NCI-H524 treated with DMSO at 0.1 percent for 48 hours (cell line): ENCODE measurements at places on chromosomes 1 and 21.

- no peak for DNase-seq
Measured at GRCh38 chr1:113508364-113509164, 118.2 kb downstream of the MAGI3 start.

GRCh38 chr1:168243636-168244212 is 17.9 kb downstream of the SFT2D2 start:
- DNase-seq = no peak

DNA sequence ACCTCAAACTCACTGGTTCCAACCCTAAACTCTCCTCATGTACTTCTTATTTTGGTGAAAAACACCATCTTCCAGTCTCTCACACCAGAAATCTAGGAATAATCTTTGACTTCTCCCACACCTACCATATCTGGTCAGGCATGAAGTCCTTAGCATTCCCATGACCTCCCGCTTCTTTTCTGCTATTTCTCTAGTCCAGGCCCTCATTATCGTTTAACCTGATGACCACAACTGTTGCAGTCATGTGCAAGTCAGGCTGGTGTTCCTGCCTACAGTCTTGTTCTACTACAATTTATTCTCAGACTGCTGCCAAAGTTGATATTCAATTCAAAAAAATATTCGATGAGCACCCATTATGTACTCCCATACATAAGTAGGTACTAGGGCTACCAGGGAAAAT is 71.3 kb downstream of the PIK3R3 start:
- no peak for DNase-seq

DNA sequence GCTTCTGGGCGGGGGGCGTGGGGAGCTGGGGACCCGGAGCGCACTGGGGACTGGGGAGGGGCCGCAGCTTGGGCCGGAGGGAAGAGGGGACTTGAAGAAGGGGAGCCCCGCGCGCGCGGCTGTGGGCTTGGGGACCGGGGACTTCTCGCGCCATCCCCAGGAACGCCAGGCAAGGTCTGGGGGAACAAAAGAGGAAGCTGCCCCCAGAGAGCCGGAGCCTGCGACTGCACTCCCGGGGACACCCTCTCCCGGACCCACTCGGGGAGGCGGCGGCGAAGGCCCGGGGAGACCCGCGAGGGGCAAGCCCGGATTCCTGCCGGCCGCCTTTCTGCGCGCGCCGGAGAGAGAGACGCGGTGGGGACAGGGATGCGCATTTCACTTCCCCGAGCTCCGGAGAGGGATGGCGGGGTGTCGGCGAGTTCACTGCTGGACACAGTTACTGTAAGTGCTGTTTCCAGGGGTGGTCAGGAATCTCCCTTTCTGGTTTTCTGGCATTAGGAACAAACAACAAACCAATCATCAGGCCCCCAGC is 732 bp downstream of the ABCG1 start:
- no peak for DNase-seq

GRCh38 chr1:241888232-241888631 is 40.2 kb downstream of the EXO1 start:
- no peak for DNase-seq

DNA sequence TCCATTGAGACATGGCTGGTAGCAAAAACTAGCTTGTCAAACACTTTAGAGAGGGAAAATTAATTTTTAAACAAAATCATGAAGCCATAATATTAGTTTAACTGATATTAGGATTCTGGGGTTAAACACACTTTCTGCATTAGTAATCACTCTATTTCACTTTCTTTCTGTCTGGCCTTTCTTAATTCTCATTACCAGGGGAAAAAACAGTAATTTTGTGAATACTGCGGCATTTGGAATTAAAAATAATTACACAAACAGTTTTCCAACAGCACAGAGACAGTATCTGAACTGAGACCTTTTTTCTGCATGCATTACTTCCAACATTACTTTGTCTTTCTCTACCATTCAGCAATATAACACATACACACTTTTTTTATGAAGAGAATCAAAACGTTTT is 190.6 kb downstream of the MRPL39 start:
- no peak for DNase-seq

DNA sequence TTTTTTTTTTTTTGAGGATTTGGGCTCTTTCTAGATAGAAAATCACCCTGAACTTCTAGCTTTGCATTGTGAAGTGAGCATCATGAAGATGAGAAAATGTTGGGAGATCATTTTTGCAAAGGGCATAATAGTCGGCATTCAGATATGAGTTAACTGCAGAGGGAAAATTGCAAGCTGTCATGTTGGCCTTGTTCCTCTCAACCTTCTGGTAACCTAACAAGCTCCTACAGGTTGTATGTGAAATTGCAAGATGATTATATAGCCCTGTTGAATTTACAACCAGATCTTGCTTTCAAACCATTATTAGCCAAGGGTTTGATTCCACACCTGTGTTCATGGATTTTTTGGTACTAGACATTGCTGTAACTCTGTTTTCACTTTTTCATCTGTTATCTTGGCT is 2.2 kb downstream of the ELOA start:
- DNase-seq = no peak

DNA sequence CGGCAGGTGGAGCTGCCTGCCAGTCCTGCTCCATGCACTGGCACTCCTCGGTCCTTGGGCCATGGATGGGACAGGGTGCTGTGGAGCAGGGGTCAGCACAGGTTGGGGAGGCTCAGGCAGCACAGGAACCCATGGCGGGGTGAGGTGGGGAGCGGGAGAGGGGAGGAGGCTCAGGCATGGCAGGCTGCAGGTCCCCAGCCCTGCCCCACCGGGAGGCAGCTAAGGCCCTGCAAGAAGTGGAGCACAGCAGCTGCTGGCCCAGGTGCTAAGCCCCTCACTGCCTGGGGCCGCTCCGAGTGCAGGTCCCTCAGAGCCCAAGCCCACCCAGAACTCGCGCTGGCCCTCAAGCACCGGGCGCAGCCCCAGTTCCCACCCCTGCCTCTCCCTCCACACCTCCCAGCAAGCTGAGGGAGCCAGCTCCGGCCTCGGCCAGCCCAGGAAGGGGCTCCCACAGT is 691 bp upstream of the GBP5 start:
- no peak for DNase-seq

GRCh38 chr1:160834945-160835565 is 27.6 kb downstream of the CD244 start:
- DNase-seq = no peak

DNA sequence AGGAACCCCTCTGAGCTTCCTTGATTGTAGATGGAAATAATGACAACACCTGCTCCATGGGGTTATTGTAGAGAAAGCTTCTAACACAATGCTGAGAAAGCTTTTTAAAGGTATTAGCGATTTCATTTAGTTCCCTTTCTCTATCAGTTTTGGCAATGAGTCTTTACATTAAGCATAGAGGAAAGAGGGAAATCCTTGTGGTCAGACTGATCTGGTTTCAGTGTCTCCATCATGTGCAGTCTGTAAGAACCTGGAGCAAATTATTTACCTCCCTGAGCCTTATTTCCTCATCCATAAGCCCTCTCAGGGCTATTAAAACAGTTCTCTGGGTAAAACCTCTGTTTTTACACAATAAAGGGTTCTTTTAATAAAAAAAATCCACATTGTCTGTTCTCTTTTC is 87.5 kb downstream of the FGGY start:
- no peak for DNase-seq

DNA sequence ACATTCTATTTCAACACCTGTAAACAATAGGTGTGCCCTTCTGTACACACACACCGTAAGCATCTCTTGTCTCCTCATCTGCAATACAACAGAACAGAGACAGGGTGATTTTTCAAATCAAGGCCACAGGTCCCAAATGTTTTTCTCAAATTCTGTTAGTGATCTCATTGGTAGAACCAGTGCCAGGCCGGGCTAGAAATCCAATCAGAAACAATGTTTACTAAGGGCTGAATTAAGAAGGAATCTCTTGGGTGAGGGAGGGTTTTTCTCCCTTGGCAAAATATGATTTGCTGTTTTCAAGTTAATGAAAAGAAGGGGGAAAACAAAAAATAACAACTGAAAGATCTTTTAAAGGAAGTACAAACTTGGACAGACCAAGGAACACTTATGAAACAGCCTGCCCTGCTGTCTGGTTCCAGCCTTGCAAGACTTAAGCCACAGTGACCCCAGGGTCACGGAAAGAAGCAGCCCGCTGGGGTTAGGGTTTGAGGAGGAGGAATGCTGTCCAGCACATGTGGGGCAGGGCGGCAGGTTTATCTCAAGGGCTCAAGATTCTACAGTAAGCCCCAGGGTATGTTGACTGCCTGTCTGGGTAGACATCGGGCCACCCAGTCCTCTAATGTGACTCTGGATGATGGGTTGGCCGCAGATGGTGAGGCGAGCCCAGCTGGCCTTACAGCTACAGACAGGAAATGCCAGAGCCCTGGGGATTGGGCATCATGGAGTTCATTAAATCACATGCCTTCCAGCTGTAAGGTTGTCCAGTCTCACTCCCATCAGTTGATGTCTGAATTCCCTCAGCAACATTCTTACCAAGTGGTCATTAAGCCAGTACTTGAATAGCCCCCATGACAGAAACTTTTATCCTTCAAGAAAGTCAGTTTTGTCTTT is 73.3 kb upstream of the SLC44A3 start:
- no peak for DNase-seq

- no peak for DNase-seq
Measured at GRCh38 chr1:58799650-58800049, 15.8 kb upstream of the JUN start.

- peak; percentile 6 for DNase-seq
Measured at GRCh38 chr1:25771221-25772114, 28.5 kb upstream of the SELENON start.

GRCh38 chr1:234458352-234459017 is 20.5 kb downstream of the TARBP1 start:
- no peak for DNase-seq

GRCh38 chr1:217333939-217334338 is 297.0 kb downstream of the GPATCH2 start:
- DNase-seq = peak; percentile 35

GRCh38 chr1:184826001-184826400 is 71.3 kb upstream of the EDEM3 start:
- no peak for DNase-seq

GRCh38 chr21:38989745-38990423 is 184.2 kb downstream of the ETS2 start:
- no peak for DNase-seq

DNA sequence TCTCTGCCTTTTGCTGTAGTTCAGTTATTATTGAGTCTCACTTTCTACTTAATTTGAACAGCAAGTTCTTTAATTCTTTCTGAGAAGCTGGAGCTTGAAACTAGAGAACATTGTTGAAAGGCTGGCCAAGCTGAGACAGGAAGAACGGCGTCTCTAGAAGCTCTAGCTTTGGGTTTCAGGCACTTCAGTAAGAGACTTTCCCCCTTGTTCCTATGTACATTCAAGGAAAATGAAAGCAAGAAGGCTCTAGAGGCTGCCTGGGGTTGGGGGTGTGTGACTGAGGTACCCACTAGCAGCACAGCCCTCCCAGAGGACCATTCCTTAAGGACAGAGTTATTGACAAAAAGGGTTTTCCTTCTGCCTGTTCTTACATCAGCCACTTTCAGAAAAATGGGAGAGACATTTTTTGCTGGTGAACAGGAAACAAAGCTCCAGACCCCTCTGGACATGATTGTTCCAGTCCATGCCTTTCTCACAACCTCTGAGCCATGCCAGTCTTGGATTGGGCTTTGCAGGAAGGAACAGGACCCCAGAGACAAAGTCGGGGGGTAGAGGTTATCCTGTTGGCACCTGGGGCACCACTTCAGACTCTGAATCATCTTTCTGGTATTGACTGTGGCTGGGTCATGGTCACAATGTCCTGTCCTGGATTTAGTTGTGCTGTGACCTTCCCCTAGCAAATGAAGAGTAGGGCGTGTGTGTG is 63.1 kb downstream of the LAMC2 start:
- DNase-seq = no peak

- no peak for DNase-seq
Measured at GRCh38 chr1:85824066-85824840, 116.0 kb upstream of the ZNHIT6 start.

- DNase-seq = no peak
Measured at GRCh38 chr1:206507284-206508129, at the start of gene RASSF5. RASSF5 (plus strand) TSS chr1:206507531; CDS start chr1:206507603, 72 bp downstream.

GRCh38 chr1:16924216-16924918 is 2.6 kb downstream of the CROCC start:
- no peak for DNase-seq

DNA sequence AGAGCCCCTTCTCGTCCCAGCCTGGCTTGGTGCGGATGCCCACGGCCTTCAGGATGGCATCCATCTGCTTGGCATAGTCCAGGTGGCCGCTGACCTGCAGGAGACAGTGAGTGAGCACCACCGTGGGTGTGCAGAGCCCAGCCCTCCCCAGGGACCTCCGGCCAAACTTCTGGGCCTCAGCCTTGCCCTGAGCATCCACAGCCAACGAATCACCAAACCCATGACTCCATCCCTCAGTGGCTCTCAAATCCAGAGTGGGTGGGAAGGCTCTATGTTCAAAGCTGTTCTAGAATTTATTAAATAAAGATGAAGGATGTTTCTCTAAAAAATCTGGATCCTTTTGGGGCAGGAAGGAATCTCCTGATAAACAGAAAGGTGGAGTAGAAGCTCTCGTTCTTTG is 18.7 kb downstream of the HTR6 start:
- no peak for DNase-seq

- no peak for DNase-seq
Measured at GRCh38 chr1:63557365-63557987, 34.2 kb downstream of the EFCAB7 start.

DNA sequence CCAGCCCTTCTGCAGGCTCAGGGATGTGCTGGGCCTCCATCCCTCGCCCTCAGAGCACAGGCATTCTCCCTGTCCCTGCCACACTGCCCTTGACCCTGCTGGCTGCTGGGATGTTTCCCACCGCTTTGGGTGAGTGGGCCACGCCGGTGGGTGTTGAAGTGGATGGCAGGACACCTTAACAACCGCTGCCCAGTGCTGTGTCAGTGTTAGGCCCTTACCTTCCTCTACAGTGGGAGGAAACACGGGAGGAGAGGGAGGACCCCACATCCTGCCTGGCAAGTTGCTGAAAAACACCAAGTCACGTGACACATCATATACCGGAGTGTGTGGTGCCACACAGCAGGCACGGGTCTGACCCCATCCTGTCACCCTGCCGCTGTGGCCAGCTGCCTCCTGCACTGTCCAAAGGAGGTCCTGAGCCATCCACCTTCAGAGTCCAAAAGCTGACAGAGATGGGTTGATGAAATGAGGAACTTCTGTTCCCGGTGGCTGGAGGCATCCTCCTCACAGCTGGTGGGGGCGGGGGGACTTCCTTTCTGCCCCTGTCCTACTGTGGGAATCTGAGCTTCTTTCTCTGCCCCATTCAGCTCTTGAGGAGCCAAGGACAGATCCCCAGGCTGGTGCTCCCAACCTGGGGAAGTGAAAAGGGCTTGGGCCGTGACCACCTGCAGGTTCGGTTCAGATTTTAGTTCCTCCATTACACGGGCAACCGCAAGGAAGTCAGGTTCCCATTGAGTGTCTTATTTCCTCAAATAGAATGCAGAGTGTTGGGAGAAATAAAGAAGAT is 3.2 kb upstream of the THEMIS2 start:
- DNase-seq = no peak

- no peak for DNase-seq
Measured at GRCh38 chr1:174262349-174263241, 103.3 kb downstream of the RABGAP1L start.

- DNase-seq = no peak
Measured at GRCh38 chr21:45390831-45391742, 13.9 kb upstream of the COL18A1 start.
